Gastrocnemius medialis (tissue), 4 donors: ENCODE measurements at places on chromosomes 13 and 19. TPM values are rescaled to one million over a fixed set of nuclear protein-coding genes. Genes with fewer than 3 reads are reported as not detected.

KCNN4 gene
- total RNA-seq, result 1.1 TPM

- no peak overlapping the region for H3K4me3 ChIP-seq
- H3K36me3 ChIP-seq, result no peaks in the 10 kb centered on the region
- H3K27me3 ChIP-seq, result no peaks in the 10 kb centered on the region
- H3K27ac ChIP-seq, result no peak overlapping the region
- no peaks in the 10 kb centered on the region for H3K4me1 ChIP-seq
These were observed 845.3 kb downstream of the DIAPH3 start for GRCh38 chr13:59318320-59318930.

DNA sequence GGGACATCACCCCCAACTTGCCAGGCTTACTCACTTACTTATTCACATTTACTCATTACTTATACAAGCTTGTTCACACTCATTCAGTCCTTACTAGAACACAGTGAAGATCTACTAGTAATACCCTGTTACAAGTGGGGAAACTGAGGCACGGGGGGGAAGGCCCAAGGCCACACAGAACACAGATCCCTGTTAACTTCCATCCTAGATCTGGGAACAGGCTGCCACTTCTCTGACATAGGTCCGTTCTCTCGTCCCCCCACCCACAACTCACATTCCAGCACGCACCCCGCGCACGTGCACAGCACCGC, 1.5 kb upstream of the NRTN start:
- H3K4me1 ChIP-seq, result no peaks in the 10 kb centered on the region
- H3K27me3 ChIP-seq, result peaks cover 65% of the 10 kb centered on the region
- no peak overlapping the region for H3K27ac ChIP-seq
- H3K36me3 ChIP-seq, result no peaks in the 10 kb centered on the region
- H3K4me3 ChIP-seq, result no peak overlapping the region

ATP1A3 gene
- not detected for total RNA-seq

- H3K27ac ChIP-seq, result peak overlapping the region; percentile 82
- DNase-seq, result peak; percentile 27
- H3K4me1 ChIP-seq, result peaks cover 11% of the 10 kb centered on the region
- no peaks in the 10 kb centered on the region for H3K27me3 ChIP-seq
- H3K36me3 ChIP-seq, result no peaks in the 10 kb centered on the region
These were observed 536 bp downstream of the FAM32A start for GRCh38 chr19:16185768-16186123.

ZNF442 gene
- 0.51 TPM for total RNA-seq

GRCh38 chr19:38442736-38443135, 9.2 kb downstream of the RYR1 start:
- H3K4me3 ChIP-seq, result no peak overlapping the region
- peak overlapping the region; percentile 98 for H3K27ac ChIP-seq
- no peaks in the 10 kb centered on the region for H3K27me3 ChIP-seq
- peaks cover 22% of the 10 kb centered on the region for H3K4me1 ChIP-seq
- H3K36me3 ChIP-seq, result peaks cover 56% of the 10 kb centered on the region

GRCh38 chr13:37488726-37489125, 109.8 kb downstream of the POSTN start:
- H3K36me3 ChIP-seq, result no peaks in the 10 kb centered on the region
- no peak overlapping the region for H3K27ac ChIP-seq
- H3K27me3 ChIP-seq, result no peaks in the 10 kb centered on the region
- H3K4me1 ChIP-seq, result no peaks in the 10 kb centered on the region

DNA sequence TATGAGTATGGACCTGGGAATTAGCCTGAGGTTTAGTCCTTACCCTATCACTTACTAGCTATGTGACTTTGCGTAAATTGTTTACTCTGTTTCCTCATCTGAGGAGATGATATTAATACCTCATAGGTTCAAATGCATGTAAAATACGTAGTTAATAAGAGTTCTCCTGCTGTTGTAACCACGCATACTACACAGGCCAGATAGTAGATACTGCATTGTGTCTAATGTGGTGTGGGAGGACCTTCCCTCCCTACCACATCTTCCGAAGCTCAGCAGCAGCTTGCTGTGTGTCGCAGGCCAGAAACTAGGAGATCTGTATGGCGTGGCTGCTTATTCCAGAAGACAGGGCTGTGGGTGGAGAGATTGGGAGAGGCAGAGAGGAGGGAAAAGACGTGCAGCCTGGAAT, 23.0 kb downstream of the GTF2F2 start:
- H3K27me3 ChIP-seq, result no peaks in the 10 kb centered on the region
- H3K4me1 ChIP-seq, result no peaks in the 10 kb centered on the region
- H3K4me3 ChIP-seq, result no peak overlapping the region
- H3K27ac ChIP-seq, result no peak overlapping the region

DNA sequence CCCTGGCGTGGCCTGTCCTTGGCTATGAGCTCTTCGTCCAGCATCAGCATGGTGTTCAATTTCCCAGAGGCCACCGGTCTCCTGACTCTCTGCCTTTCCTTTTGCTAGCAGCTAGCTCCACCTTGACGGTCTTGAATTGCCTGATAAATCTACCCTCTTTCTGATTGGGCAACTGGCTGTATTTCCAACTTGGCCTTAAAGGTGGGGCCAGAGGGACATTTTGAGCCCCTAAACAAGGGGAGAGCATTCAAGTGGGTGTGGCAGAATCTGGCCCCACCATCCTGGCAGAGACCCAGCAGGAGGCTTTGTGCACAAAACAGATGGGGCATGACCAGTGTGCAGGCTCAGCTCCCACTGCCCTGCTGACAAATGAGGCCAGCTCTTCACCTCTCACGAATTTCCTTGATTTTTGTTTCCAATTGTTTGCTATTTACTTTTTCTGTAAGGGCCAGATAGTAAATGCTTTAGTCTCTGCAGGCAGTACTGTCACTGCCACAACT, 148.9 kb upstream of the VSTM2B start:
- no peaks in the 10 kb centered on the region for H3K4me1 ChIP-seq
- no peak overlapping the region for H3K27ac ChIP-seq
- H3K36me3 ChIP-seq, result no peaks in the 10 kb centered on the region

NTF4 gene
- total RNA-seq, result 6.8 TPM

DNA sequence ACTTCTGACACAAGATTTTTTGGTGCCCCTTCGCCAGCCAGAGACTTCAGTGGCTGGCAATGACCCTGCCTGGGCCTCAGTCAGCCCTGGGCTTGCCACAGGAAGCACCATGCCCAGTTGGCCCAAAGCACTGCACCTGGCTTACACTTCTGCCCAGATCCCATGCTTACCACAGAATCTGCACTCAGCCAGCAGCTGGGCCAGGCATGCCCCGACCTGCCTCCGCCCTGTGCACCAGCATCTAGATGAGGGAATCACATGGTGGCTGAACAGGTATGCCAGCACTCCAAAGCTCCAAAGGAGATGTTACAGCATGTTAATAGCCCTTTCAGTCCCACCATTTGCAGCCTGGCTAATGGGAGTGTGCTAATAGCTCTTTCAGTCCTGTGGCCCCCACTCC, 690.9 kb downstream of the SLITRK6 start:
- no peaks in the 10 kb centered on the region for H3K4me1 ChIP-seq
- H3K27ac ChIP-seq, result no peak overlapping the region
- H3K27me3 ChIP-seq, result no peaks in the 10 kb centered on the region
- DNase-seq, result no peak
- H3K36me3 ChIP-seq, result no peaks in the 10 kb centered on the region
- H3K4me3 ChIP-seq, result no peak overlapping the region

DNA sequence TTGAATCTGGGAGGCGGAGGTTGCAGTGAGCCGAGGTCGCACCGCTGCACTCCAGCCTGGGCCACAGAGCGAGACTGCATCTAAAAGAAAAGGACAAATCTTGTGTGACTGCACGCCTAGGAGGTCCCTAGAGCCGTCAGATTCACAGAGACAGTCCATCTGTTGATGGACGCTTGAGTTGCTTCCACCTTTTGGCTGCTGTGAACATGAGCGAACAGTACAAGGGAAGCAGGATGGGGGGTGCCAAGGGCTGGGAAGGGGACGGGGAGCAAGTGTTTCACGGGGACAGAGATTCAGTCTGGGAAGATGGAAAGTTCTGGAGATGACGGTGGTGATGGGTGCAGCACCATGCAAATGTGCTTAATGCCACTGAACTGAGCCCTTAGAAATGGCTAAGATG, 78.7 kb downstream of the GNG7 start:
- H3K36me3 ChIP-seq, result no peaks in the 10 kb centered on the region
- peak overlapping the region; percentile 60 for H3K27ac ChIP-seq
- H3K4me3 ChIP-seq, result no peak overlapping the region
- no peak for DNase-seq
- no peaks in the 10 kb centered on the region for H3K27me3 ChIP-seq

DNA sequence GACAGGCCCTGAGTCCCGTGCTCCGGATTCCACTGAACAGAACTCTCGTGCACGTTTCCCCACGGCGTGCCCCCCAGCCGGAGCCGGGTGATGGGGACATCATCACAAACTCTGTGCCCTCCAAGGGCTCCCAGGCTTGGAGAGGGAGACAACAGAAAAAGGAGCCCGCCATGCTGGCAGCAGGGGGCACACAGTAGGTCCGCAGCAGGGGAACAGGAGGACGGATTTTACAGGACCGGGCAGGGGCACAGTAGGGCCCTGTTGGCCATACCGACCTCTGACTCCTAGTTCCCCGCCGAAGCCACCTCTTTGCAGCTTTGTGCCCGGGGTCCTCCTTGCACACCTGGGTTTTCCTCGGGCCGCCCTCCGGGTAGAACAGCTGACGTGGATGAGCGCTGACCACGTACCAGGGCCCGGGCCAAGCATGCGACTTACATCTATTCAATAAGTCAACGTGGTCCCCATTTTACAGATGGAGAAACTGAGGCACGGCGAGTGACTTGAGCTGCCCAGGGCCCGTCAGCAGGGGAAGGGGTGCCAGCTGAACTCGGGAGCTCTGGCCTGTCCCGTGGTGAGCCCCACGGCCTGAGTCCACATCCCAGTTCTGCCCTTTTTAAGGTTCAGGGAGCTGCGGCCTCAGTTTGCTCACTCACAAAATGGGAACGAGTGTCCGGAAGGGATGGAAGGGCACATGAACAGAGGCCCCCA, 10.2 kb upstream of the ONECUT3 start:
- no peak overlapping the region for H3K4me3 ChIP-seq
- DNase-seq, result no peak
- peaks cover 66% of the 10 kb centered on the region for H3K27me3 ChIP-seq
- H3K36me3 ChIP-seq, result no peaks in the 10 kb centered on the region
- H3K27ac ChIP-seq, result no peak overlapping the region

TMEM221 gene
- total RNA-seq, result not detected

DNA sequence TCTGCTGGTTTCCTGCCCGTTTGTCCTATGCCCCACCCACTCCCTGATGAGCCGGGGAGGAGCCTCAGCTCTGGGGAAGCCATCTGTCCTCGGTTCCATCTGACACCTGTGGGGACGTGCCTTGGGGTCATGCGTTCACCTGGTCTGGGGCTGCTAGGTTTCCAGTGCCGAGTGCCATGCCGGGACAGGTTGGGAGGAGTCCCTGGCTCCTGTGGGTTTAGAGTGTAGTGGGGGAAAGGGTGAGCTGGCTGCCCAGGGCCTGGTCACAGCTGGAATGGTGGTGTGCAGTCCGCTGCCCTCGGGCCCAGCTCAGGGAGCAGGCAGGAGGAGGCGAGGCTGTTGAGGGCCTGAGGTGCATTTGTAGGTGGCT, 2.5 kb downstream of the KDM4B start:
- peak; percentile 73 for DNase-seq
- H3K27me3 ChIP-seq, result no peaks in the 10 kb centered on the region
- H3K27ac ChIP-seq, result peak overlapping the region; percentile 91
- peaks cover 62% of the 10 kb centered on the region for H3K4me1 ChIP-seq

DNA sequence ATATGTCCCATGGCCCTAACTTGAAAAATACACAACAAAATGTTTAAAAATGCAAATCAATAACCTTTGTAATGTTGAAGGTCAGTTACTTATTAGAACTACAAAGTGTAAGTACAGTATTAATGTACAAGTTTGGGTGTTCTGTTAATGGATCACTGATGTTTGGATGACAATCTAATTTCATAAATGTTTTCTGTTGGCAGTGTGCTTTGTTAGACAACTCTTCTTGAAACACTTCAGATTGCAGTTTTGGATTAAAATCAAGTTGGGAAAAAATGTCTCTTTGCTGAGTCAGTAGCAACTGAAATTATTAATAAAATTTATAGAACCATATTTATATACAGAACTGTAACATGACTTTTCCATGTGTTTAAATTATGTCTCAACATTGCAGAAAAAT, 1063.5 kb upstream of the PCDH9 start:
- no peak for DNase-seq
- H3K4me1 ChIP-seq, result no peaks in the 10 kb centered on the region
- no peak overlapping the region for H3K27ac ChIP-seq
- H3K4me3 ChIP-seq, result no peak overlapping the region
- no peaks in the 10 kb centered on the region for H3K27me3 ChIP-seq

DNA sequence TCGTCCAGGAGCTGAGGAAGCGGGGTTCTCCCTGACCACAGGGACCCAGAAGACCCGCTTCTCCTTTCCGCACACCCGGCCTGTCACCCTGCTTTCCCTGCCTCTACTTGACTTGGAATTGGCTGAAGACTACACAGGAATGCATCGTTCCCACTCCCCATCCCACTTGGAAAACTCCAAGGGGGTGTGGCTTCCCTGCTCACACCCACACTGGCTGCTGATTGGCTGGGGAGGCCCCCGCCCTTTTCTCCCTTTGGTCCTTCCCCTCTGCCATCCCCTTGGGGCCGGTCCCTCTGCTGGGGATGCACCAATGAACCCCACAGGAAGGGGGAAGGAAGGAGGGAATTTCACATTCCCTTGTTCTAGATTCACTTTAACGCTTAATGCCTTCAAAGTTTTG, 18.9 kb downstream of the VASP start:
- H3K36me3 ChIP-seq, result no peaks in the 10 kb centered on the region
- no peak overlapping the region for H3K4me3 ChIP-seq
- no peak overlapping the region for H3K27ac ChIP-seq
- peak; percentile 55 for DNase-seq
- peaks cover 16% of the 10 kb centered on the region for H3K27me3 ChIP-seq

- H3K36me3 ChIP-seq, result no peaks in the 10 kb centered on the region
- no peak overlapping the region for H3K4me3 ChIP-seq
- H3K27me3 ChIP-seq, result no peaks in the 10 kb centered on the region
- no peaks in the 10 kb centered on the region for H3K4me1 ChIP-seq
These were observed 13.6 kb upstream of the ZNF611 start for GRCh38 chr19:52748336-52748950.

GRCh38 chr19:40596608-40597328, 4.4 kb upstream of the LTBP4 start:
- peaks cover 14% of the 10 kb centered on the region for H3K4me1 ChIP-seq
- H3K27ac ChIP-seq, result no peak overlapping the region
- DNase-seq, result no peak
- peaks cover 36% of the 10 kb centered on the region for H3K27me3 ChIP-seq

DNA sequence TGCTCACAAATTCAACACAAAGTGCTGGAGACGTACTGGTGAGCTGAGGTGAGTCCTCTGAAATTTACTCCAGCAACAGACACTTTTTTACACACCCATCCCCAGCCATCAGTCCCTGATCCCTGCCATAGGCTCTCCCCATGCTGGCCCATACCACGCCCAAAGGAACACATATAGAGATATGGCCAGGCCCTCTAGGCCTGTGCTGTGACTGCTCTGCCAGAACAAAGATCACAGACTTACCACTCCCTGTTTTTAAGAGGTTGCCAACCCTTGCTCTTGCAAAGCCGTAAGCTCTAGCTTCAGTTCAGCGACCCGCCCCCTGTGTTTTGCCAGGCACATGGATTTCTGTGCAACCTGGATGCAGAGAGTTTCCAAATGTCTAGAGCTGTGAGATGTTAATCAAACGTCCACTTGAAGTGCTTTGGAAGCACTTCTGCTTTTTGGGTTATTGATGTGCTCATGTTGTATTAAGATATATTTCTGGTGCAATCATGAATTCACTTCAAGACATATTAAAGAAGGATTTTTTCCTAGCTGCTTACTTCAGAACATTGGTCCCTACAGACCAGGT, 59.7 kb downstream of the DLEU7 start:
- H3K36me3 ChIP-seq, result no peaks in the 10 kb centered on the region
- no peak for DNase-seq
- H3K4me3 ChIP-seq, result no peak overlapping the region
- no peaks in the 10 kb centered on the region for H3K27me3 ChIP-seq
- no peak overlapping the region for H3K27ac ChIP-seq

ZNF724 gene
- 0.20 TPM for total RNA-seq
